Coronary artery (tissue), 2 donors: ENCODE measurements at places on chromosomes 2 and 18.

DNA sequence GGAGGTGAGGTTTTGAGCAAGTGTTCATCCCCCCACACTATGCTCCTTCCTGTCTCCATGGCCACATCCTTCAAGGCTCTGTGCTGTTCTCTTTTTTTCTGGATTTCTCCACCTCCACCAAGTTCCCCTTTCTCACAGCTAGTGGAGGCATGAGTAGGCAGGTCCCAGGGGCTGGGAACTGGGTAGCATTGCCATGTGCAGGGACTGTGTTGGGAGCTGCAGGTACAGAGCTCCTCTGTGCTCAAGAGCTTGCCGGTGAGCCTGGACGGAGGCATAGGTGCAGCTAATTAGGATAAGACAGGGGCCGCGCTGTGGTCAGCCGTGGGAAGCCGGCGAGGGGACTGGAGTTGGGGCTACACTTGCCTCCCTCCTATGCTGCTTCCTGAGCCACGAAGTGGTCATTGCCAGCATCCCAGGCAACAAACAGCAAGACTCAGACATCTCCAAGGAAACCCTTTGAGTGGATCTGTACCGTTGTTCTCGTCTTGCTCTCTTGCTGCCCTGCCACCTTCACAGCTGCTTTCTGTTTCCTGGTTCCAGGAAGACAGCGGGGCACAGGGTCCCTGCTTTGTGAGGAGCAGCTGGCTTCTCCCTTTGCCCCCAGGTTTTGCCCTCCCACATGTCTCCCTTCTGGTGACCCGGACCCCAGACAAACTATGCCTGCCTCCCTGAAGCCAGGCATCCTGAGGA is 36.9 kb downstream of the ATOH8 start:
- DNase-seq, result no peak

- no peak for DNase-seq
Observed at GRCh38 chr18:8912348-8913326, 189.9 kb upstream of the NDUFV2 start.

DNA sequence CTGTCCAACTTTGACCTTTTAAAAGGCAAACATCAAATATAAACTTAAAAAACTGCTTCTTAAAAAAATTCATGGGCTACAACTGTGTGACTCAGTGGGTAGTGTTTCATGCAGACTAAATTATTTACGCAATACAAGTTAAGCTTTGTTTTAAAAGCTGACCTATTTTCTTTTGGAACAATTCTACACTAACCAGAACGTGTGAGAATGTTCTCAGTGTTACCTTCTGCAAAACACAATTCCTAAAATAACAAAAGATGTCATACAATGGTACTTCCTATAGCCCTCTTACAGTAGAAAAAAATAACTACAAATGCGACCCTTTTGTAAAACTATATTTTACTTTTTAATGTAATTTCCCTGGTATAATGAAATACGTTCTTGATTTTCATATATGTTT is 793.8 kb upstream of the FSHR start:
- no peak for DNase-seq

GRCh38 chr2:43276962-43277391 is 50.6 kb upstream of the ZFP36L2 start:
- no peak for DNase-seq

- DNase-seq, result no peak
Observed at GRCh38 chr2:172039011-172039704, 39.4 kb downstream of the METAP1D start.

DNA sequence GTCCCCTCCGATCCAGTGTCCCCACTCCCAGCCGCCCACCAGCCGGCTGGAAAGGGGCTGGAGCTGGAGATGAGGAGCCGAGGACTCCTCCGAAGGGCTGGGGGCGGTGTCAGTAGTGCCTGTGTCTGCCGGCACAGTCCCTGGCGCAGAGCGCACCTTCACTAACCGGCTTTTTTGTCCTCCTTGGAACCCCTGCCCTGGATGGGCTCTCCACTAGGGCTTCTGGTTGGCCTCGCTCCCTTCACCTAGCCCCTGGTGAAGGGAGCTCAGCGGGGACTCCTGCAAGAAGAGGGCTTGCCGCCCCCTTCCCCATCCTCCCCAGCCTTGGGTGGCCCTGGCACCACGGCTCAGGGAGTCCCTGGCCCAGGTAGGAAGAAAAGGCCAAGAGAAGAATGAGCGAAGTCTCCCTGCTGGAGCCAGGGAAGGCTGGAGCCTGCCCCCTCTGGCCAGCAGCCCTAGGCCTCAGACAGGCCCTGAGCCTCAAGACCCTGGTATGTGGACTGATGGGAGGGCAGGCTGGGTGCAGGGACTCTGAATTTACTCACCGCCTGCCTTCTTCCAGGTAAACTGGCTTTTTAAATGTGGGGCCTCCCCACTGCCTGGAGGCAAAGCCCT is 570 bp upstream of the ECEL1 start:
- no peak for DNase-seq

DNA sequence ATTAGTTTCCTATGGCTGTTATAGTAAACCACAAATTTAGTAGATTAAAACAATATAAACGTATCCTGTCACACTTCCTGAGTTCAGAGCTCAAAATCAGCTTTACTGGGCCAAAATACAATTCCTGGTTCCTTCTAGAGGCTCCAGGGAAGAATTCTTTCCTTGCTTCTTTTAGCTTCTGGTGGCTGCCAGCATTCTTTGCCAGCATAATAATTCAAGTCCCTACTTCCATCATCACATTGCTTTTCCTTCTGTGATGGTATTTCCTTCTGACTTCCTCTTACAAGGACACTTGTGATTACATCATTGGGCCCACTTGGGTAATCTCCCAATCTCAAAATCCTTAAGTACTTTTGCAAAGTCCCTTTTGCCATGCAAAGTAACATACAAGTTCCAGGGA is 40.6 kb downstream of the MOB4 start:
- DNase-seq, result no peak

GRCh38 chr18:75341897-75342296 is 85.6 kb downstream of the SMIM21 start:
- DNase-seq, result no peak

GRCh38 chr2:60764736-60765534 is 8.9 kb downstream of the PAPOLG start:
- no peak for DNase-seq

DNA sequence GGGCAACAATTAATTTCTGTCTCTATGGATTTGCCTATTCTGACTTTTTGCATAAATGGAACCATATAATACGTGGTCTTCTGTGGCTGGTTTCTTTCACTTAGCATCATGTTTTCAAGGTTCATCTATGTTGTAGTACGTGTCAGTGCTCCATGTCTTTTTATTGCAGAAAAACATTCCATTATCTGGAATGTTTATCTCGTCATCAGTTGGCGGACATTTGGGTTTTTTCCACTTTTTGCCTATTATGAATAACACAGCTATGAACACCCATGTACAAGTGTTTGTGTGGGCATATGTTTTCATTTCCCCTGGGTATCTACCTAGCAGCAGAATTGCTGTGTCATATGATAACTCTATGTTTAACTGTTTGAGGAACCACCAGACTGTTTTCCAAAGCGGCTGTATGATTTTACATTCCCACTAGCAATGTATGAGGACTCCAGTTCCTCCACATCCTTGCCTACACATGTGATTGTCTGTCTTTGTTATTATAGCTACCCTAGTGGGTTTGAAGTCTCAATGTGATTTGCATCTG is 49.9 kb downstream of the MYO7B start:
- DNase-seq, result no peak

DNA sequence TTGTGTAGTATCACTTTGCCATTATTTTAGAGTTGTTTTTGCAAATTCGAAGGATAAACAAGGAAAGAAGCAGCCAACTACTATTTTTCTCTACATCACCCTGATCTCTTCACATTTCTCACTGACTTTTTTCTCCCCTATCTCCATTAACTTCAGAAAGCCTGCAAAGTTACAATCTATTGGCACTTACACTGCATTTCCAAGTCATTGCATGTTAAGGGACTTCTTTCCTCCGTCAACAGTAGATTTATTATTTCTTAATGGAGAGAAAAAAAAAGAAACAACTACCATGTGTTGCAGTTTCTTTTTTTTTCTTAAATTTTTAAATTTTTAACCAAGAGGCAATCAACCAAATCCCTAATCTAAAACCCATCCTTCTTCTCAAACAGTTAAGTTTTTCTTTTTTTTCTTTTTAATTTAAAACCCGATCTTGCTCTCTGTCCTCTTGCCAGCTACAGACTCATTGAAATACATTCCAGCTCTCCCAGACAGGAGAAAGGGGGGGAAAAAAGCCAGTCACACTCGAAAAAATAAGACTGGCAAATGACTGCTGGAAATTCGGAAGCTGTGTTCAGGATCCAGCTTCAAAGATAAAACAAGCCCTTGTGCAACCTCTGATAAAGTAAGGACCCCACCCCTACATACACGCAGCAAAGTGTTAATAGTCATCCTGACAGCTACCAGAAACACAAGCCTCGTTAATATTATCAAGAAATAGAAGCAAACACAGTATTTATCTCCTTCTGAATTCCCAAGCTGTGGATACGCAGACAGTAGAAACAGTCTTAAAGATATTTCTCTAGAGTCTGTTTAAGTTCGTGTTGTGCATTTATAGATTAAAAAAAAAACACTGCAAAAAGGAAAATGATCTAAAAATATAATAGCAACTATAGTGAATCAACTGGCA is 1.3 kb downstream of the LRRTM4 start:
- no peak for DNase-seq

DNA sequence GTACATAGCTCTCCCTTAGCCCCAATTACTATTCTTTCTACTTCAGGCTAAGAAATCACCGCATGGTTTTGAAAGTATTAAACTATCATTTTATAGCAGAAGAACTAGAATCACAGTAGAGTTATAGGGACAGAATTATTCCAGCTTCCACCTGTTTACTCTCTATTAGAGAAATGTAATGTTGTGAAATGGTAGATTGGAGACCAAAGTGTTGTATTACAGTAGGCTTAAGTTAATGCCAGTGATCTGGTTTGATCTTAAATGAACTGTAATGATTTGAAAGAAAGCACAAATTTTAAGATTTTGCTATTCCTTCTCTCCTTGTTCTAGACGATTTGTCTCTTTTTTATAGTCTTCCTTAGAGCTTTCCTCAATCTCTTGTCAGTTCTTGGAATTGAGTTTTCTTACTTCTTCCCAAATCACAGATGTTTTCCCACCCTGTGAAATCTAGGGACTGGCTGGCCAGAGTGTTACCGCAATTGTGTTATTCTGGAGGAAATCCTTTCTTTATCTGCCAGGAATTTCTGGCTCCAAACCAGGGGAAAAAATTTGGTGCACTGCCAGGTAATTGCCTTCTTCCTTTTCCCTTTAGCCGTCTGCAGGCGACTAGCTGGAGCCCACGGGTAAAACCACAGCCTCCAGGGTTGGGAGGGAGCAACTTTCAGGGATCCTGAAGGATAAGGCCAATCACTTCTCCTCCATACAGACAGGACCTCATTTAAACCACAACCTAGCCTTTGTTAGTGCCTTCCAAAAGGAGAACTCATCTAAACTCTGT is 51.7 kb downstream of the NOP58 start:
- no peak for DNase-seq
